Effector CD8-positive, alpha-beta T cell (primary cell): ENCODE measurements at places on chromosomes 2 and 18.

- no peak for DNase-seq
Observed at GRCh38 chr2:24365051-24365450, 4.7 kb upstream of the ITSN2 start.

GRCh38 chr2:223970343-223971128 lies 13.3 kb downstream of the MRPL44 start:
- DNase-seq: peak; percentile 16

GRCh38 chr2:23478087-23478932 lies 93.3 kb downstream of the KLHL29 start:
- no peak for DNase-seq

DNA sequence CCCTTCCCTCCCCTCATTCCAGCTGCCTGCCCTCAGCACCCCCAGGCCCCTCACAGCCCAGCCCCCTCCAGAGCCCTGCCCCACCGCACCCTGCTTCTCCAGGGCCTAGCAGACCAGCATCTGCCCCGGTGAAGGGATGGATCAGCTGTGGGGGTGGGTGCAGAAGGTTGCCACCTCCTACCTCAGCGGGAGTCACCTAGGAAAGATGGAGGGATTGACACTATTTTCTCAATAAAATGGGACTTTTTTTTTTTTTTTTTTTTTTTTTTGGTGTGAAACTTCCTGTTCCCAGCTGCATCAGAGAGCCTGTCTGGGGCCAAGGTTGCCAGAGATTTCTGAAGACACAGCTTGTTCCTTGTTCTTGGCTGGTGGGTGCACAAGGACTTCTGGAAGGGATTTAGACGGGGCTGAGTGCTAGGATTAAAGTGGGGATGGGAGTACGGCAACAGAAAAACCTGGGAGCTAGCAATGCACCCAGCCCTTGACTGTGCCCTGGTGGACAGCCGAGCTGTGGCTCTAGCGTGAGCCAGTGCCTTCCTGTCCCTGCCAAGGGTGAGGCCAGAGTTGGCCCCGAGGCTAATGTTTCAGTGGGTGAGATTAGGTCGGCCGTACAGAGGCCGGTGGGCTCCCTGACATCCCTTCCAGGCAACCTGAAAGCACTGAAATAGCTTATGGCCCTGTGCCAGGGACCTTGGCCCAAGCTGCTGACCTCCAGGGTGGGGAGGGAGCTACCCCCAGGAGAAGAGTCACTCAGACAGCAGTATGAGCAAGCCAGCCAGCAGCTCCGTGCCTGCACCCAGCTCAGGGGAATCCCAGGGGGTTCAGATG lies 4.6 kb downstream of the B3GNT7 start:
- no peak for DNase-seq

DNA sequence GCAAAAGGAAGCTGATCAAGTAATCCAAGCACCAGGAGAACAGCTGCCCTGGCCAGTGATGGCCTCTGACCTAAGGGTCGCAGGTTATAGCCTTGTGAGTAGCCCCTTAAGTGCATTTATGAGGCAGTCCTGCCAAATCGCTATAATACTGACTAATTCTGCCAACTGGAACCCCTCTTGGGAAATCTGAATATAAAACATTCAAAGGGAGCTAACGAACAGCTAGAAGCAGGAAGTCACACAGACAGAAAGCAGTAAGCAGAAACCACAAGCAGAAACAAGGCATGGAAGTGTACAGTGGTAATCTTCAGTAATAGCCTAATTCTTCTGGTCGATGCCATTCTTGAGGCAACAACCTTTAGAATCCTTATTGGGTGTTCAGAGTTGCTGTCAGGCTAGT lies 521.3 kb downstream of the METTL4 start:
- DNase-seq: no peak

DNA sequence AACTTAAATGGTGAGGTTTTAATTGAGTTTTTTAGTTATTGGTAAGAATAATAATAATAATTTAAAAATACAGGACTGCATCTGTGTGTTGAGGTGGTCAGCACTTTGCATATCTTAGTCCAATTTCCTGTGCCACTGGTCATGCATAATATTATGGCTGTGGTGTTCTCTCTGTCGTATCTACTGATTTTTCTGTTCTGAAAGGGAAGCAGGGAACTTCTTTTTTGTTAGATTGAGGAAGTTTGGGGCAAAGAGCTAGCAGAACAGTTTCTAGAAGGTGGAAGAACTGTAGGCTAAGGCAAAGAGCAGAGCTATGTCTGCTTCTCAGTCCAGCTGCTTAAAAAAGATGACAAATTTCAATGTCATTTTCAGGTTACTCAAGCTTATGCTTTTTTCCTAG lies 74.3 kb downstream of the XRCC5 start:
- DNase-seq: no peak

DNA sequence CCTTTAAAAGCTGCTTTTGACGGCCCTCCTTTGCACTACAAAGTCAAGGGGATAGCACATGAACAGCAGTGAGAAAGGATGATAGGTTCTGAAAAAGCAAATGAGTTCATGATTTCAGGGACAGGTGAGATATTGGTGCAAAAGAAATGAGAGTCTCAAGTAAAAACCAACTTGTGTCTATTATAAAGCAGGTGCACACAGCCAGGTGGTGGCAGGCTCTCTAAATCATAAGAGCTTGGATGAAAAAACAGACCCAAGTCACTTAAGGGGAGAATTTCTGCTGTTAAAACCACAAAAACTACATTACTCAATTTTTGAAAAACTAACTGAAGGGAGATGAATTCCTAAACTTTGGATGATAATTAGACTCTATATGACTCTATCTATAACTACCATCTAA lies 201.5 kb downstream of the SP3 start:
- DNase-seq: no peak

- no peak for DNase-seq
Observed at GRCh38 chr2:146615778-146616177, 1229.1 kb upstream of the ACVR2A start.
